ENCODE measurements at places on chromosomes 16 and 17.

DNA sequence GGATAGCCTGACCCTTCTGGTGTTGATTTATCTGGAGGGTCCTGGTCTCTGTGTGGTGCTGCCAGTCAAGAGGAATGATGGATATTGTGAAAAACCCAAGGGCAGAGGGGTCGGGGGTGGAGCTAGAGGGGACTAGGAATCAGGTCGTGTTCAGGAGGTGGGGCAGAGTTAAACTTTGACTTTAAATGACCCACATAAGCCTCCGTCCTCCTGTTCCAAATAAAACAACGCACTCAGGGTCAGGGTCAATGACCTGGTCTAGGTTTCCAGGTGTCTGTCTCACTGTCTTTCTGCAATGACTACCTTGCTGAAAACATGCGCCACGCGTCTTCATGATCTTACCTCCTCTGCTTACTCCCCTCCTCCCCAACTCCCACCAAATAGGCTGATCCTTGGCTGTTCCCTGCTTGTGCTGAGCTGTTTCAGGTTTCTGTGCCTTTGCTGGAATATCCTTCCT is 14.7 kb downstream of the AOC3 start:
- DNase-seq, result no peak

GRCh38 chr17:30164531-30164930 is 47.9 kb downstream of the NSRP1 start:
- DNase-seq, result no peak

DNA sequence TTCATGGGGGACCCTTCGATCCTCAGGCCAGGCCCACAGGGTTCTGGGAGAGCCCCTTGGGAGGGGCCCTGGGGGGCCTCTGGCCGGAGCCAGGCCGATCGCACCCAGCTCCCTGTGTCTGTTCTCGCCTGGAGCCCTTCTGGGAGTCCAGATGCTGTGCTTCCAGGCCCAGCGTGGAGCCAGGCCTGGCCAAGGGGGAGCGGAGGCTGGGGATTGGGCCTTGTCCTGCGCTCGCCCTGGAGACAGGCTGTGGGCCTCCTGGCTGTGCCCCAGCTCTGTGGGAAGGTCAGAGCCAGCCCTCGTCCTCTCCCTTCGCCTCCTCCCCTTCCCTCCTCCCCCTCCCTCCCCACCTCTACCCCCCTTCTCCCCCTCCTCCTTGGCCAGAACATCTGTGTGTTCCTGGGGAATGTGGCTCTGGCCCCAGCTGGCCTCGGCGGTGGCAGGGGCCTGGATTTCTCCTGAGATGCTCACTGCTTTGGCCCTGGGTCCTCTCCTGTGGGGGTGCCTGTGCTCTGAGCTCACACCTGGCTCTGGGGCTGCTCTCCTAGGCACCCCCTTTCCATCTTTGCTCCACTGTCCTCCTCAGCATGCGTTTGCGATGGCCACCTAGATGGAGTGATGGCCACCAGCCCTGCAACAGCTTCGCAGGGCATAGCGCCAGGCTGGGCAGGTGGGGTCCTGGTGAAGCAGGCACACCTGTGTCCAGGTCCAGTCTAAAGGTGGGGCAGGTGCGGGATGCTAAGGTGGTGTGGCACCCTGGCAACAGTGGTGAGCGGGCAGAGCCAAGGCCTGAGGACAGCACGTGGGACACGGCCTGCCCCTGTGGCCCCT is 90.6 kb upstream of the CIBAR2 start:
- DNase-seq, result no peak

GRCh38 chr16:27781195-27781524 is 231.2 kb downstream of the KATNIP start:
- no peak for DNase-seq

DNA sequence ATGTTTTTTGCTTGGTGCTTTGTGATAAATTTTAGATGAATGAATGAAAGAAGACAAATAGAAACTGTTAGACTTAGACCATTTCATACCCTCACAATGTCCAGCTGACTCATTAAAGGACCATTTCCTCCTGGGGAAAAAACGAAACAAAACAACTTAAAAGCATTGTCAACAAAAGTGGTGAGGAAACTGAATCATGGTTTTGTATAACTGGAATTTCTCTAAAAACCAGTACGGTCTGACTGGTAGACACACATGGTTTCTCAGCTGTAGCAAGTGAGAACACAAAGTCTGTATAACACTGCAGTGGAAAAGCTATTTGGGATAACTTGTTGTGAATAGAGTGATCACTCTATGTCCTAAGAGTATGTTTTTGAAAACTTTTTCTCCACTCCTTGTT is 5.3 kb upstream of the DDX52 start:
- DNase-seq, result no peak

DNA sequence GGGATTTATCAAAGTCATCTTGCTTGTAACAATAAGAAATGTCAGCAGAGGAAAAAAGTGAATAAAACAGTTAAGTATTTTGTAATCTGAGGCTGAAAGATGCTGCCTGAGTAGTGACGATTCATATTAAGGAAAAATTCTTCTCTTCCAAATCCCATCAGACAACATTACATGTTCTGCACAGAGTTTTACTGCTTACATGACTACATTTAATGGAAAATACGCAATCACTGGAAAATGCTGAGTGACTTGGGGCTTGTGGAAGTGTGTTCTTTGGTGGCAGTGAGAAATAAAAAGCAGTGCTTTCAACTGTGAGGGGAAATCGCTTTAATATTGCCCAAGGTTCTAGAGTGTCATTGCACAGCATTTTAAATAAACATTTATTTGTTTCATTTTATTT is 1025.2 kb upstream of the GOT2 start:
- DNase-seq, result no peak

DNA sequence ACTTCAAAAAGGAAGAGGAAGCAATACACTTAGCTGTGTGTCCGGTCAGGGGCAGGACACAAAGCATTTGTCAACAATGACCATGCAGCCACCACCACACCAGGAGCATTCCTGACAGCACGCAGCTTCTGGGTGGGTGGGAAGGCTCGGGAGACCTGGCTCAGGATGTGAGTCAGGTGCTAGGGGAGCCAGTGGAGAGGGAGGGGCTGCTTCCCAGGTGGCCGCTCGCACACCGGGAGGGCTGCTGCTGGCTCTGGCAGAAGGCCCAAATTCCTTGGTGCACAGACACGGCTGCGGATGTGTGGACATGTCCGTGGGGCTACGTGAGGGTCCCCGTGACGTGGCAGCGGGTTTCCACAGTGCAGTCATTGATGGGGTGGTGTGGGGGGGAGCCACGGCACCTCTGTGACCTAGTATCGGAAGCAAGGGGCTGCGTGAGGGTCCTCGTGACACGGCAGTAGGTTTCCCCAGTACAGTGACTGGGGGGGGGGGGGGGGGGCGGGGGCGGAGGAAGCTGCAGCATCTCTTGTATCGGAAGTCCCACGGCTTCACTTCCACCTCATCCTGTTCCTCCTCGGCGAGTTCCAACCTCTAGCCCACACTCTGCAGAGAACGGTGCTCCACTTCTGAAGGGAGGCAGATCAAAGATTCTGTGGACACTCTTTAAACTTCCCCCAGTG is 112.8 kb downstream of the ZNF778 start:
- no peak for DNase-seq

DNA sequence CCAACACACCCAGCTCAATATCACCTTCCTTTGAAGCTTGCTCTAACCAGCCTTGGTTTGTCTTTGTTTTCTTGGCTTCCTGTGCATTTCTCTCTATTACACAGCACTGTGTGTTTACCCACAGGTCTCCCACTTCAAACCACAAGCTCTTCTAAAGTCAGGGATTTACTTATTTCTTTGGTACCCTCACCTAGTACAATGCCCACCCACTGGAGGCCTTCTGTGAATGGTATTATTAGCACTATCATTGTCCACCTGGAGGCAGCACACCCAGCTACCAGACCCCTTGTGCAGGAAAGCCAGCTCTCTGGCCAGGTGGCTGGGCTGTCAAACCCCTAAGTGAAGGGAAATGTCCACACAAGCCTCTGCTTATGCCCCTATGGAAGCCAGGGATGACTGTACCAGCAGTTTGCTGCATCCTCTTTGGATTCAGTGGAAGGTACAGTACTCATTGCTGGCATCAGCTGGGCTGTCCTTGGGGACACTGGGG is 9.4 kb upstream of the TOP2A start:
- DNase-seq, result no peak

GRCh38 chr16:64307431-64307830 is 814.4 kb downstream of the CDH11 start:
- DNase-seq, result no peak

DNA sequence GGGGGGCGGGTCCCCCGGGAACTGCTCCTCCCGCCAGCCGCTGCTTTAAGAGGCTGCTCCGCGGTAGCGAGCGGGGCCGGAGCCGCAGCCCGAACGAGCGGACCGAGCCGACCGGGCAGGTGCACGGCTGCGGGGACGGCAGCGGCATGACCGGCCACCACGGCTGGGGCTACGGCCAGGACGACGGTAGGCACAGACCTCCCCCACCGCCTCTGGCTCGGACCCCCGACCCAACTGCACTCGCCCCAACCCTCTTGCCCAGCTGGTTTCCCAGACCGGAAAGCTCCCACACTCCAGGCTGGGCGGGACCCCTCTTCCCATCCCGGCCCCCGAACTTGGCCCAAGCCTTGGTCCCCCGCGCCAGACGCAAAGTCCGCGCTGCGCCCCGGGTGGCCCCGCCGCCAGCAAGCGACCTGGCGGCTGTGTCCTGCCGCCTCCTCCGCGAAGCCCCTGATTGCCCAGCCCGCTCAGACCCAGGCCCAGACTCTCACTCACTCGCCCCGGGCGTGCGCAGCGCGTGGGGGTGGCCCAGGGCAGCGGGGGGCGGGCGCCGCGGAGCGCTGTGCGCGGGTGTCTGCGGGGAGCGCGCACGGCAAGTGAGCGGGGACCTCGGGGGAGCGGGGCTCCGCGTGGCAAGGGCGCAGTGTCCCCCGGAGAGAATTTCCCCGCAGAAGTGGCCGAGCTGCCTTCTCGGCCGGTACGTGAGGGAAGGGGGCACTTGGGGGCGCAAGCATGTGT is at the start of gene CA7:
Gene CA7 (plus strand): TSS at position 73 of the 738 bp plus-strand sequence. CDS start 74 bp downstream, at position 147.
- no peak for DNase-seq

All from NCI-H187 treated with DMSO at 0.1 percent for 48 hours (cell line).